ENCODE measurements at places on chromosomes 13 and 19.

- no peak for DNase-seq
Measured at GRCh38 chr13:87207280-87208003, 463.7 kb upstream of the SLITRK5 start.

GRCh38 chr19:3679581-3679980, 20.7 kb downstream of the PIP5K1C start:
- no peak for DNase-seq

DNA sequence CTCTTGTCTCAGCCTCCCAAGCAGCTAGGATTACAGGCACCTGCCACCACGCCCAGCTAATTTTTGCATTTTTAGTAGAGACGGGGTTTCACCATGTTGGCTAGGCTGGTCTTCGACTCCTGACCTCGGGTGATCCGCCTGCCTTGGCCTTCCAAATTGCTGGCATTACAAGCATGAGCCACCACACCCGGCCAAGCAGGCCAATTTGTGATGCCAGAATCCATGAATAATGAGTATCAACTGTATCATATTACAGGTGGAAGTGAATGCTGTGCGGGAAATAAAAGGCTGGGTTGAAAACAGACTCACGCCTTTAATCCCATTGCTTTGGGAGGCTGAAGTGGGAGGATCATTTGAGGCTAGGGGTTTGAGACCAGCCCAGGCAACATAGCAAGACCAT, 3.6 kb upstream of the NFILZ start:
- DNase-seq, result no peak

- DNase-seq, result no peak
Measured at GRCh38 chr13:49649244-49649962, 21.1 kb downstream of the ARL11 start.

- no peak for DNase-seq
Measured at GRCh38 chr13:105165449-105166125, 1369.9 kb downstream of the EFNB2 start.

DNA sequence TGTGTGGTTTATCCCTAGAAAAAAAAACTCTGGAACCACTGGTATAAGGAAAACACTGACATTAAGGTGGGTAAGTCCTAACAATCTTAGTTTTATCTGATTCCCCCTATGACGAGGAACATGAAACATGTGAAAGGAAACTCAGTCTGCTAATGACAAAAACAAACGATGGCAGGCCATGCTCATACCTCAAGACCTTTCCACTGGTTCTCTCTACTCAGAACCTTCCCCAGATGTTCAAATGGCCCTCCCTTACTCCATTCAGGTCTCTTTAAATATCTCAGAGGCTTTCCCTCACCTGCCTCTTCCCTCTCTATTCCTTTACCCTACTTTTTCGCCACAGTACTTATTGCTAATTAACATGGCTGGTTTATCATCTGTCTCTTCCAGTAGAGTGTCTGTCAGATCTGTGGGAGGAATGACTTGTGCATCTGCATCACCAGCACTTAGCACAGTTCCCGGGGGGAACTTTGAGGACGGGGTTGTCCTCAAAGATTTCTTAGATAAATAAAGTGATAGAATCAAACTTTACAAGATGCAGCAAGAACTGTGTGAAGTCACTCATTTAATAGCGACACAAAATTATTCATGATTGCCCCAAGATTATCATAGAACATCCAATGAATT, 1.5 kb downstream of the TUBGCP3 start:
- DNase-seq, result no peak

GRCh38 chr13:52366291-52366690, 39.7 kb downstream of the THSD1 start:
- no peak for DNase-seq

DNA sequence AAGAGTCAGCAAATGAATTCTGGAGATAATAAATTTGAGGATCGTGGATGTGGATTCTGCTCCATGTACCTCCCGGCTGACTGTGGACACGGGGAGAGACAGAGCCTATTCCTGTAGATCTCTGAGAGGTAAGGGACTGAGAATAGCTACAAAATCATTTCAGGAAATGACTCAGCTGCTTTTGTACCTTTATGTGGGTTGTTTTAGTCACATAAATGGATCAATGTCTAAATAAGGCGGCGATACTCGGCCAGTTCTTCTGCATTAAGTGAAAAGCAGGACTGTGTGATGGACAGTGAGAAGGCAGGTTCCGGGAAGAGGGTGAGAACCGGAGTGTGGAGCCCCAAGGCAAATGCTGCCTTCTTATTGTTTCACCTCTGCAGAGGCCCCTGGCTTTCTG, 128.1 kb downstream of the EFNB2 start:
- DNase-seq, result no peak

DNA sequence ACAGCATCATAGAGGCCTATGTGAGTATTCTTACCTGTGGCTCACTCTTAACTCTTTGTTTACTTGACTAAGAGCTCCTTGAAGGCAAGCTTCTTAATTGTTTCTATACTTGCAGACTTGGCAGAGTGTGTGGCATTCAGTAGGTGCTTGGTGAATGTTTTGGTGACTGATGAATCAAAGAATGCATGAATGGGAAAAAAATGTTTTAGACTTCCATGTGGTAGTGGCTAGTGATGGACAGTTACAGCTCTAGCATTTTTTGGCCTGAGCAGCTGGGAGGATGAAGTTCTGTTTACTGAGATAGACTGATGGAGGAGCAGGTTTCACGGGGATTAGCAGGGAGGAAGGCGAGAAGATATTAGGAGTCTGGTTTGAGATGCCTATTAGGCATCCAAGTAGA, 13.6 kb downstream of the HAS1 start:
- no peak for DNase-seq

DNA sequence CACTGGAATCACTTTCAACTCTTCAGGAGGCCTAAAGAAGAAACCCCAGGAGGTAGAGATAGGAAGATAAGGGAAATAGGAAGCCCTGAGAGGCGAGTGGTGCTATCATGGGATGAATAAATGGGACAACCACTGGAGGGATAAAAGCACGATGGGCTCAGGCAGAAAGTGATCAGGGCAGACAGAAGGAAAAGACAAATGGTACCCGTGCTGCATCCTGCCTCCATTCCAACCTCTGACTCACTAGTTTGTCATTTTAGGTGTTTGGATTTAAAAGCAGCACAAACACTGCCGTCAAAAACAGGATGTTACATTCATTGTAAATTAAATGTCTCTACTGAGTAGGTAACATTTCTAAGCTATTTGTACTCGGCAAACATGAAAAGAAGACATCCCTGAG, 314.3 kb upstream of the HTR2A start:
- DNase-seq, result no peak

DNA sequence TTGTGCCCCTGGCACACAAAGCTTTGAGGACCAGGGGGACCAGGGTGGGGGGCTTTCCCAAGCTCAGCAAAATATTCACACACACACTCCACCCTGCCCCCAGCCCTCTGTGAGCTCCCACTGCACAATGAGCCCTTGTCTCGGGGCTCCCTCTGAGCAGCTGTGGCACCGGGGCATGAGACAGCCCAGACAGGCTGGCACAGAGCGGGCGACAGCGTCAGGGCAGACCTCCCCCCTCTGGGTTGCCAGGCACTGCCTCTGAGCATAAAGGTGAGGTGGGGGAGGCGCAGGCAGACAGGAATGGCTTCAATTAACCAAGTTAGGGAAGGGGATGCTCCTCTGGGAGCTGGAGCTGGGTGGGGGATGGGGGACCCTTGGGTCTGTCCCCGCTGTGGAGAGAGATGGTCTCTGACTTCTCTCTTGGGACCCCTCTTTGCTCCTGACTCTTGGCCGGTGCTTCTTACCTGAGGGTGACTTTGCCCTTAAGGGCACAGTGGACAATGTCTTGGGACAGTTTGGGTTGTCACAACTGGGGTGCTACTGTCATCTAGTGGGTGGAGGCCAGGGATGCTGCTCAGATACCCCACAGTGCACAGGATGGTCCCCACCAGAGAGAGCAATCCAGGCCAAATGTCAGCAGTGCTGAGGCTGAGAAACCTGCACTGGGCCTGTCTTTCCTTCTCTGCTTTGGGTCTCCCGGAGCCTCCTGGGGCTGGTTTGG, 30.3 kb downstream of the LYL1 start:
- no peak for DNase-seq

DNA sequence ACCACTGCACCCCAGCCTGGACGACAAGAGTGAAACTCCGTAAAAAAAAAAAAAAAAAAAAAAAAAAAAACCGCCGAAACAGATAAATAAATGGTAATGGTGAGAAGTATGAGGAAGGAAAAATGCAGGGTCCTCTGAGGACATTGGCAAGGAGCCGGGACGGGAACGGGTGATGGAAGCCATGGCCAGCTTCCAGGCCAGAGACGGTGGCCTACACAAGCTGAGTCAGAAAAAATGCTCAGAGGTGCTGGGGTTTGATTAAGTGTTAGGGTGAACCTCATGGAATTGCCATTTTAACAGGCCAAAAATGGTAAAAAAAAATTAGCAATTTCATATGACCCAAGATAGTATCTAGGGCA, 866 bp upstream of the ZSWIM4 start:
- no peak for DNase-seq

DNA sequence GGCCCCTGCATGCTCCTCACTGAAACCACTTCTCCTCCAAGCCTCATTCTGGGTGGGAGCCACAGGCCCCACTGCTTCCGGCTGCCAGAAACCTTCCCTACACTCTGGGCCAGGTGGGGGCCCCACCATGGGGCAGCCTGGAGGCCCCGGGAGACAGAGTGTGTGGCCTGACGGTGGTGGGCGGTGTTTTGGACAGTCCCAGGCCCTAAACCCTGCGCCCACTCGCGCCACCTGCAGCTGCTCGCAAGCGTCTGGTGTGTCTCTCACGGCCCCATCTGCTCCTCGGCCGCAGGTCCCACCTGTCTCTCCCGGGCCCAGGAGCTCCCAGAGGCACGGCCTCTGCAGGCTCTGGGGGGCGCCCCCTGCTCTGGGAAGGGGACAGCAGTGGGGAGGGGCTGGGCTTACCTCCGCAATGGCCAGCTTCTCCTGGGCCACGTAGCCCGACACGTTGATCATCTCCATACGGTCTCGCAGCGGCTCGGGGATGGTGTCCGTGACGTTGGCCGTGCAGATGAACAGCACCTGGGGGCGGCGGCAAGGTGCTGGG, 5.6 kb downstream of the RPL36 start:
- DNase-seq, result no peak

GRCh38 chr13:103961784-103962183, 895.6 kb upstream of the SLC10A2 start:
- no peak for DNase-seq

DNA sequence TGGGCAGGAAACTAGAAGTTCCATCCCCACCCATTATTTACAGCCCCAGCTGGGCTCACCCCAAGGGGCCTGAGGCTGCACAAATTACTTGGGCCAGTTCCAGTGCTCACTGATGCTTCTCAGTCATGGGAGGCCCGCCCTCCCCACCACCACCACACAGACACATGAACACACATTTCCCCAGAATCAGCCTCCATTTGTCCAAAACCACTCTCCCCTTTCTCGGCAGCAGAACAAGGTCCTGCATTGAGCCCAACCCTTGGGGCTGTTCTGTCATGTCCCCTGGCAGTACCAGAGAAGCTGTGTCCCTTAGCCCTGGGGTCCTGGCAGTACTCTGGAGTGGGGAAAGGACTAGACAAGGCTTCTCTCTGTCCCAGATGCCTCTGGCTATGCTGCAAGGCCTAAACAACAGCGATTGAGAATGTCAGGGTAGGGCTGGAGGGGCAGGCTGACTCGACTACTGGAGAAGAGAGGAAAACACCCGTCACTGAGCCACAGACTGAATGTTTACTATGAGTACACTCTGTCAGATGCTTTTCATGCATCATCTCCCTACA, 21.8 kb downstream of the SAMD4B start:
- DNase-seq, result no peak

GRCh38 chr13:47008318-47008717, 111.5 kb upstream of the HTR2A start:
- DNase-seq, result no peak

Data from NK-92 treated with Interleukin-12 subunit alpha and Interleukin-12 subunit beta, amount 100 ng/mL, for 24 hours (cell line).